ENCODE measurements at places on chromosomes 6 and 20.

DNA sequence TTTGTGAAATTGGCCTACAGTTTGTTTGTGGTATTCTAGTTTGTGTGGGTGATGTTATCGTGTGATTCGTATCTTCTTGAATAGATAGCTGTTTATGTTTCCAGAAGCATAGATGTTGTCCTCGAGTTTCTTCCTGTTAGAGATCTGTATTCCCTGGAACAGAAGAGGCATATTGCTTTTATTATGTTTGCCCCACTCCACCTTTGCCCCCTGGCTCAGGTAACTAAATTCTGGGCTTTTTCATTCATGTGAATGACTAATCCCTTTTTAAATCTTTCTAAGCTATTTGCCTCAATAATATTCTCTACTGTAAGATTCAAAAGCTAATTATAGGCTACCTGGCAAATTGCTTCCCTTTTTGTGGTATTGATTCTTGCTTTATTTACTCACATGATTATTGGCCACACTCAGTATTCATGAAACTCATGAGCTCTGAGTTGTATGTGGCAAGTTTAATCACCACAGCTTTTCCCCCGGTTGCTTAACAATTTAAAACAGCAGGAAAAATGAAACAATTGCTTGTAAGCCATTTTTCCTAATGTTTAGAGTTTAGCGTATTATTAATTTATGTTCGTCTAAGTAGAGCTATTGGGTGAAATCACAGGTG, 12.6 kb downstream of the RNF217 start:
- no peak for DNase-seq

DNA sequence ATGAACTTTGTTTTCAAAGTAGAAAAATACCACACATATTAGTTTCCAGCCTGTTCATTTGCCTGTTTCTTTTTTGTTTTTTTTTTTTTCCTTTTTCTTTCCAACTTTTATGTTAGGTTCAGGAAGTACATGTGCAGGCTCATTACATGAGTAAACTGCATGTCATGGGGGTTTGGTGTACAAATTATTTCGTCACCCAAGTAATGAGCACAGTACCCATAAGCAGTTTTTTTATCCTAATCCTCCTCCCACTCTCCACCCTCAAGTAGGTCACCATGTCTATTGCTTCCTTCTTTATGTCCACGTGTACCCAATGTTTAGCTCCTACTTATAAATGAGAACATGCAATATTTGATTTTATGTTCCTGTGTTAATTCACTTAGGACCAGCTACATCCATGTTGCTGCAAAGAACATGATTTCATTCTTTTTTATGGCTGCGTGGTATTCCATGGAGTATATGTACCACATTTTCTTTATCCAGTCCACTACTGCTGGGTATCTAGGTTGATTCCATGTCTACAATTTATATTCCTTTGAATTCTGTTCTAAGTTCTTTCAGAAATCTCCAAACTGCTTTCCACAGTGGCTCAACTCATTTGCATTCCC, 31.8 kb downstream of the SNX14 start:
- no peak for DNase-seq

GRCh38 chr6:10425975-10426780, 11.3 kb upstream of the TFAP2A start:
- DNase-seq, result no peak

DNA sequence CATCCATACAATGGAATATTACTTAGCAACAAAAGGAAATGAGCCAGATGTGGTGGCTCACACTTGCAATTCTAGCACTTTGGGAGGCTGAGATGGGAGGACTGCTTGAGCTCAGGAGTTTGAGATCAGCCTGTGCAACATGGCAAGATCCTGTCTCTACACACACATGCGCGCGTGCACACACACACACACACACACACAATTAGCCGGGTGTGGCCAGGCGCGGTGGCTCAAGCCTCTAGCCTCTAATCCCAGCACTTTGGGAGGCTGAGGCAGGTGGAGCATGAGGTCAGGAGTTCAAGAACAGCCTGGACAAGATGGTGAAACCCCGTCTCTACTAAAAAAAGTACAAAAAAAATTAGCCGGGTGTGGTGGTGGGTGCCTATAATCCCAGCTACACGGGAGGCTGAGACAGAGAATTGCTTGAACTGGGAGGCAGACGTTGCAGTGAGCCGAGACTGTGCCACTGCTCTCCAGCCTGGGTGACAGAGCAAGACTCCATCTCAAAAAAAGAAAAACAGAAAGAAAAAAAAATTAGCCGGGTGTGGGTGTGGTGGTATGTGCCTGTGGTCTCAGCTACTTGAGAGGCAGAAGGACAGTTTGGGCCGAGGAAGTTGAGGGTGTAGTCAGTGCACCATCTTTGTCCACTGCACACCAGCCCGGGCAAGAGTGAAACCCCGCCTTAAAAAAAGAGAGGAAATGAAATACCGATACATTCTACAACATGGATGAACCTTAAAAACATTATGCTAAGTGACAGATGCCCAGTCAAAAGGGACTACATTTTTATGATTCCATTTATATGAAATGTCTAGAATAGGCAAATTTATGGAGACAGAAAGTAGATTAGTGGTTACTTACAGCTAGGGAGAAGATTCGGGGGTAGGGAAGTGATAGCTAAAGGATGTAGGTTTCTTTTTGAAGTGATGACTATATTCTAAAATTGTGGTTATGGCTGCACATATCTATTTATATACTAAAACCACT, 52.5 kb downstream of the RBL1 start:
- DNase-seq, result peak; percentile 40

DNA sequence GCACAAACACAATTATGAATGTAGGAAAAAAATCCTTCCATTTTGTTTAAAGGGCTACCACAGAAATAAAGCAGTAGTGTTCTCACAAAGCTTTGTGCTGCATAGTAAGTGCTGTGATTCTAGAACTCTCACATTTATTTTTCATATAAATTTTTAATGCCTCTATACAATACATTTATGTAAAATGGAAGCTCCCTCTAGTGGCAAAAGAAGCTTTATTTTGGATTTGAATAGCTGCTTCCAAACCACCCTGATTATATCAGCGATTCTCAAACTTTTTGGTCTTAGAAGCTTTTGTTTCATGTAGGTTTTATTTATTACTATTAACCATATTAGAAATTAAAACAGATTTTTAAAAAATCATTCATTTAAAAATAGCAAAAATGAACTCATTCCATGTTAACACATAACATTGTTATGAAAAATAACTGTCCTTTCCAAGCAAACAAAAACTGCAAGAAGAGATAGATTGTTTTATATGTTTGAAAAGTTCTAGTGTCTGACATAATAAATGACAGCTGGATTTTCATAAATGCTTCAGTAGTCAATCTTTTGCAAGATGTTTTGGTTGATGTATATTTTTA, 38.4 kb downstream of the HS3ST5 start:
- DNase-seq, result no peak
